ENCODE measurements at places on chromosomes 11 and 22.

DNA sequence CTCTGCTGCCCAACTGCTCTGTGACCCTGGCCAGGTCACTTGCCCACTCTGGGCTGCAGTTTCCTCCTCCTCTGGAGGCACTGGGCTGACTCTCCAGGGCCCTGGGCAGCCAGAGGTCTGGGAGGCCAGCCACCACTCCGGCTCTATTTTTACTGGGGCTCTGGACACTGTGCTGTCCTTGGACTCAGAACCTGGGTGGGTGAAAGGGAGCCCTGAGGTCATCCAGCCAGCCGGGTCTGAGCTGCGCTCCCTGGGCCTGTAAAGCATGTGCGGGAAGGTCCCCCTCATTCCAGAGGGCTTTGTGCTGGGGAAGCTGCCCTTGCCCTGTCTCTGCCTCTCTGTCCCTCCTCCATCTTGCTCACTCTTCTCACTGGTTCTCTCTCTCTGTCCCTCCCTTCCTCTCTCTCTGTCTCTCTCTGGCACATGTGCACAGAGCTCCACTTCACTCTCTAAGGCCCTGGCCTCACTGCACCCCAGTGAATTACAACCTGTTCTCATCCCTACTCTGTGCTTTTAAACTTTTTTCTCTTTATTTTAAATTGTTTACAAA, 24.6 kb downstream of the MB start:
- DNase-seq: no peak

DNA sequence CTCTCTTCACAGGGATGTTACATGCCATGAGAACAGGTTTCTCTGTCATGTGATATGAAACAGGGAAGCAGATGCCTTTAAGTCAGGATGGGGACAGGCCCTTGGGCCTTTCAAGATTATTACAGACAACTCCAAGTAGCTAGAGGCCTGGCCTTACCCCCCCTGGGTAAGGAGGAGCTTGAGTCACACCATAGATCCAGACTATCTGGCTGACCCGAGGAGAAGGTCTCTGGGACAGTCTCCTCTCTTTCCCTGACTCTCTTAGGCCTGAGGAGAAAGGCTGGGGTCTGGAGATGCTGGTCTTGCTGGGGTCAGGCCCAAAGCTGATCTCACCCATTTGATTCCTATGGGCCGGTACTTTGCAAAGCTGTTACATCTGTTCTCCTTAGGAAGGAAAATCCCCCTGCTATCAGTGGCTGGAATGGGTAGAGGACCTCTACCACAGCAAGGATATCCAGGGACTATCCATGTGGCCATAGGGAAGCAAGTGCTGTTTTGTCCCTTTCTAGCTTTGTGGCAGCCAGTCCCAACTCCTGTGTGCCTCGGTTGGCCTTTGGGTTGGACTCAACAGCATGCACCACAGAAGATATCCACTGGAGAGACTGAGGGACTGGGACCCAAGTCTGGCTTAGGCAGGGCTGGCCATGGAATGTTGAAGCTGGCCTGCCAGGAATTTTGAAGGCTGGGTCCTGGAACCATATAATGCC, 25.2 kb downstream of the RELT start:
- DNase-seq: no peak

DNA sequence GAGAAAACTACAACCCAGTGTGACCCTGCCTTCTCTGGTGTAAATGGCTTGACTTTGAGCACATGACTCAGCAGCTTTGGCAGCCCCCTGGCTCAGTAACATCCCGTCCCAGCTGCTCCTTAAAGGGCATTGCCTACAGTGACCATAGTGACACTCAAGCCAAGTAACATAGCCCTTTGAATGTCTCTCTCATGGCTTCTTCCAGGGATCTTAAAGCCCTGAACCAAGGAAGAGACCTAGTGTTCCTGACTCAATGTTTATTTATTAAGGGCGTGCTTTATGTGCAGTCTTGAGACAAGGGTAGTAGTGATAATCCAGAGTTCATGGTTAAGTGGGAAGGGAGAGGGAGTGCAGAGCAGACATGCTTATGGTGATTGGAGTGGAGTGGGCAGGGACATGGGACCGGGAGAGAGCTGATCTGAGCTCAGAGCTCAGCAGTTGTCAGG, 125.7 kb downstream of the PARVA start:
- DNase-seq: no peak

DNA sequence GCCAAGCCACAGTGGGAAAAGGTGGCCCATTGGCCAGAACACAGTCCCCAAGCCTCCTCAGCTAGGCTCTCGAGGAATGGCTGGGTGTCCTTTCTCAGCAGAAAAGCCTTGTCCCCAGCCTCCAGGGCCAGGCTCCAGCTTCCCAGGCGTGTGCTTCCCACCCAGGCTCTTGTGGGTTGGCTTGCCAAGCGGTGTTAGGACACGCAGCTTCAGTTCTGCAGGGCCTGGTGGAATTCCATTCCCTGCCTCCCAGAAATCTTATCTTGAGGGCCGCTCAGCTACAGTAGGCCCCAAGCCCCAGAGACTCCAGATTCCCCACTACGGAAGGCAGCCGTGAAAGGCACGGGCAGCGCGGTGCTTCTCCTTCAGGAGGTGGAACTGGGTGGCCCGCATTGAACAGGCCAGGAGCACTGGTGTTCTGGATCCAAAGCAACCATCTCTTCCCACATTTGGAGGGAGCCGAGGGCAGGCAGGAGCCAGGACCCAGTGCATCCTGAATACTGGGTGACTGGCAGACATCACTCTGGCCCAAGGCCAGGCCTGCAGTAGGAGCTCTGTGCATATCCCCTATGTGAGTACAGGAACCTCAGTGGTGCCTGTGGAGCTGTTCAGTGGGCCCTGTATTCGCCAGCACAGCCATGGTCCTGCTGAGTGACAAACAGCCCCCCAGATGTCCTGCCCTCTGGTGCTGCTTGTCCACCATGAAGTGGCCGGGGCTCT, 16.7 kb upstream of the KCNQ1OT1 start:
- DNase-seq: no peak

DNA sequence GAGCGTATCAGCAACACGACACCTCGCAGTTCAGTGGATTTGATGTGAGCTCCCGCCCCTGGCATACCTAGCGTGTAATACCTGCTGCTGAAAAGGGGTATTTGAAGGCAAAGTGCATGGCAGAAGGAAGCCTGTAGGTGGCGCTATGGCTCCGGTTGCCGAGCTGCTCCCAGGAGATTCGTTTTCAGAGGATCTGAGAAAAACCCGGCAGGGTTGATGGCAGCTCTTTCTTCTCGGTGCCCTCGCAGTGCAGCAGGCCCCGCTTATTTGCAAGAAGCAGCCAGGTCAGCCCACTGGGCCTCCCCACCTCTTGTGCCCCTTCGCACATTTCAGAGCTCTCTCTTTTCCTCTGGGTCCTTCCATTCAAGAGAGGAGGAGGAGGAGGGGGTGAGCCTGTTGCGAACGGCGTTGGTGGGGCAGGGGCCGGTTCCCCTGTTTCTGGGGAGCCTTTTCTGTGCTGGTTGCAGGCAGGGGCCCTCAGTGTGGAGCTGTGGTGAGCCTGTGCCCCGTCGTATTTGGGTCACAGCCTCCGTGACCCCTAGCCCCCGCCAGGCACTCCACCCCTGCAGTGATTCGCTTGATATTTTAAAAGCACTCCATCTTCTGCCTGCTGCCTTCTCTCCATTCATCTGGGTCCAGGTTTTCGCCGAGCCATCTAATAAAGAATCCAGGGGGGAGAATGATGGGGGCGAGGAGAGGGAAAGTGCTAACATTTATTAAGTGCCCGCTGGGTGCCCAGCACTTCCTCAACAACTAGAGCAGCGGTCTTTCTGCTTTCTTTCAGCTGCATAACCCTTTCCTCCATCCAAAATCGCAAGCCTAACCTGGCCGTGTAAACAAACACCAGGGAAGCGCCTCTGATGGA, 85.3 kb upstream of the SYT13 start:
- peak; percentile 81 for DNase-seq

- peak; percentile 73 for DNase-seq
Measured at GRCh38 chr11:10304495-10305261, at the start of gene ADM. Gene ADM, plus strand, starts transcription at chr11:10305073. Its CDS starts 628 bp downstream, at chr11:10305701.

- no peak for DNase-seq
Measured at GRCh38 chr22:42470366-42471082, 38.3 kb upstream of the NFAM1 start.

DNA sequence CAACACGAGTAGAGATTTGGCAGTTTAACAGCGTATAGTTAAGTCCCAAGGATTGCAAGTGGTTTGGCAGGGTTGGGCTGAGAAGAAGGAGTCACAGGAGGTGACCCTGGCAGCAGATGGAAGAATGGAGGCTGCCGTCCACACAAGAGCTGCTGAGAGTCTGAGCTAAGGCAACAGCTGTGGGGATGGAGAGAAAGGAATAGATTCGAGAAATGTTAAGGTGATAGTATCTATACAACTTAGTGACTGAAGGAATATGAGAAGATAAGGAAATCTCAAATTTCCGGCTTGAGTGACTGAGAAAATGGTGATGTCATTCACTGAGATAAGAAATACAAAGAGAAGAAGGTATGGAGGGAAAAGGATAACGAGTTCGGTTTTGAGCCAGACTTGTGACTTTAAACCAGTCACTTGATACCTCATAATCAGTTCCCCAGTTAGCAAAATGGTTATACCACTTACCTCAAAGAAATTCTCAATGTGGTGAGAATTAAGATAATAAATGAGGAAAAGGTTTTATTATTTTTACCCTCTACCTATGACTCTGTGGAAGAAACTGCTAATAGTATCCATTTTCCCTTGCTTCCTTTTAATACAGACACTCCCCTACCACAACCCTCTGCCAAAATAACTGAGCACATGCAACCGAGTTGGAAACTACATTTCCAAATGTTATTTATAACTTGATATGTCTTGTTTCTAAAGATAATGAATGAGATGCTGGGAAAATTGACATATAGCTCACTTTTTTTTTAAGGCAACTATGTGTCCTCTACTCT, 30.7 kb downstream of the FAM168A start:
- DNase-seq: no peak

- DNase-seq: no peak
Measured at GRCh38 chr11:7004482-7004881, 15.7 kb downstream of the ZNF214 start.

DNA sequence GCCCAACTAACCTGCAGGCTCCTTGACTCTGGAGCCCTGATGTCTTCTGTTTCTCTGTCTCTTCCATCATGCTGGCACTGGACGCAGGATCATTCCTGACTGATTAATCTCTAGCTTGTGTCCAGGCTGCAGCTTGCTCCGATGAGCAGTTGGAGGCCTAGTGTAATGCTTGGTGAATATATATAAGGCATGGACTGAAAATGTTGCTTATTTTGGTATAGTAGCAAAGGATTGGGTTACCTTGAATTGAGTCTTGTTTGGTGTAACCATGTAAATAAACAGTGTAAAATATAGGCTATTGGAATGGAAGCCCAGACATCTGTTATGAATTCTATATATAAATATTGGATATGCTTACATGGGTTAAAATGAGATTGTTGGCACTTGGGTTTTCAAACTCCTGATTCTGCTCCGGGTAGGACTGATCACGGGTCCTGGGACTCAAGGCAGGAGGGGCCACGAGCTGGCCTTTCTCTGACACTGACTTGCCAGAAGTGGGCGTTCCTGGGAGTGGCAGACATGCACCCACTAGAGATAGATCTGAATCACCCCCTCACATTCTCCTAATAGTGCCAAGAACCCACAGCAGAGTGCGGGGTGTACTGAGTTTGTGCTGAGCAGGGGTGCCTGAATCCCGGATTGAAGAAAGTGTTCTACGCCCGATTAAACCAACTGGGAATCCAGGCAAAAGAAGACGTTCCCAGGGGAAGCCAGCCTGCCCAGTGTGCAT, 25.8 kb downstream of the LRP5 start:
- no peak for DNase-seq

- DNase-seq: no peak
Measured at GRCh38 chr11:94130298-94131046, 1.8 kb downstream of the PANX1 start.

DNA sequence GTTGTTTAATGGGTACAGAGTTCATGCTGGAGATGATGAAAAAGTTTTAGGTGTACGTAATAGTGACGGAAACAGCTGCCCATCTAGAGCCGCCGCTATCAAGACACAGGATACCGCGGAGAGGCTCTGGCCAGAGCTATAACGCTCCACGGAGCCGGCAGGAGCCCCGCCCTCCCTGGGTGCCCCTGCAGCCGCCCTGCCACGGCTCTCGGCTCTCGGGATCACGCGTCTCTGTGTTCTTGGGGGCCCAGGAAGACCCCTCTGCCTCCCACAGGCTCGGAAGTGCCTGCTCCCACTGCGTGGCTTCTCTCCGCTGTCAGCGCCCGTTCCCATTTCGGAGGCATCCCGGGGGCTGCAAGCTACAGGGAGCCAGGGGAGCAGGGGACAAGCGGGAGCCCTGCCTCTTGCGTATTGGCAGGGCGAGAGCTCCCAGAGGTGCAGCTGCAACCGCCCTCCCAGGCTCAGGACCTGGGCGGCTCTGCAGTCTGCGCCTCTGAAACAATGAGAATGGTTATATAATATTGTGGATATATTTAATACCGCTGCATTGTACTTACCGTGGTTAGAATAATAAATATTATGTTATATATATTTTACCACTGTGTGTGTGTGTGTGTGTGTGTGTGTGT, 13.7 kb downstream of the GLYATL2 start:
- no peak for DNase-seq

DNA sequence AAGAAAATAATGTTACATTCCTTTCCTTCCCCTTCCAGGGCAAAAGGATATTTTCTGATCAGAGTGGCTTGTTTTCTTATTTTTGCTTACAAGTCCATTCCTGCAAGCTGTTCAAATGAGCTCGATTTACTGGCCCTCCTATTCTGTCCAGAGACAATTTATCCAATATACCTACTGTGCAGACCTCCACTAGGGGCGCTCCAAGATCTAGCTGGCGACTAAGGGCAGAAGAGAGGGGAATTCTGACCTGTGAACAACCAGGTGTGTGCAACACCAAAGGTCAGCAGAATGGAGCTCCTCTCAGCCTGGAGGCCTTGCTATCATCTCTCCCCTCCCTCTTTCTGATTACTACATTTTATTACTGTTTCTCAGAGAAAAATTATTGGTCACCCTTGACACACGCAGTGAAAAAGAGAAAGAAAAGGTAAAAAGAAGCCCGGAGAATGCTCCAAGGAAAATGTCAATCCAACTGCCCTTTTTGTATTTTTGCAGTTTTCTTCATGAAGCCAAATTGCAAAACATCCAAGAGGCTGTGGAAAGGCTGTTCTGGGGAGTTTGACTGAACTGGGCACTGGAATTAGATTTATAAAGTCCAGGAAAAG, 3.2 kb downstream of the SEZ6L start:
- no peak for DNase-seq

GRCh38 chr22:40210818-40211217, 33.1 kb downstream of the TNRC6B start:
- no peak for DNase-seq

DNA sequence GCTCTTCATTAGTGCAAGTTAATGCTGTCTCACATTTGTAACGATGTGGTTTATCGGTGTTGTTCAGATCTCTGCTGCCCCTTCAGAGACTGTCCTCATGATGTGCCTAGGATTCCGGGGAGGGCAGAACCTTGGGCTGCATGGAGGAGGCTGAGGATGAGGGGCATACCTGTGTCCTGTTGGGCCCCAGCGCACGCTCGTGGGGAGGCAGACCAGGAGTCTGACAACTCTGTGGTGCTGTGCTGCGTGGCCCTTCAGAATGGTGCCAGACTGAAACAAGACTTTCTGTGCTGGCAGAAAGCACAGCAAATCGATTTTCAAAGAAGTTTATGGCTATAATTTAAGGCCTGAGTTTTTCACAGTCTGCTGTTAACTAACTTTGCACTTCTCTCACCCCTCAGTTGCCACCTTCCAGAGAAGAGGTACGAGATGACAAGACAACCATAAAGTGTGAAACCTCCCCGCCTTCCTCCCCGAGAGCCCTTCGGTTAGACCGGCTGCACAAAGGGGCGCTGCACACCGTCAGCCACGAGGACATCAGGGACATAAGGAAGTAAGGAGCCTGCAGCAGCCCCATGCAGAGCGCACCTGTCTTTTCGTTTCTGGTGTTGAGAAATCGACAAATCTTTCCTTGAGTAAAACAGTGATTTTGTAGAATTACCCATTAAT, 44.3 kb upstream of the CTTN start:
- DNase-seq: no peak

GRCh38 chr11:37264783-37265182, 666.7 kb upstream of the RAG2 start:
- no peak for DNase-seq
